ENCODE measurements at places on chromosomes 13 and 19.

DNA sequence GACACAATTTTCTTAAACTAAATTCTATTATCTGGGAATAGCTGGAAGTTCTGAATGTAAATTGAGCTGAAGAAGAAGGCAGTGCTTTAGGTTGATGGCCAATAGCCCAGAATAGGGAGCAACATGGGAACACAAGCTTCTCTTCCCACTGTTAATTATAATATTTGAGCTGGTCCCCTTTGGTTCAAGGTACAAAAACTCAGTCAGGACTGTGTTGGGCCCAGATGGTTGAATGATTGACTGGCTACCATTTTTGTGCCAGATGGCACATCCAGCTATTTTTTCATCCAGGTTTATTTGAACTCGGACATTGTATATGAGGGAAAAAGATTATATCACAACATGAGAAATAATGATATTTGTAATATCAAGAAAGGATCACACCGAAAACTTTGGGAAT, 458.9 kb downstream of the SLITRK1 start:
- DNase-seq, result no peak

GRCh38 chr13:80126389-80127068, 214.4 kb downstream of the SPRY2 start:
- DNase-seq, result no peak

DNA sequence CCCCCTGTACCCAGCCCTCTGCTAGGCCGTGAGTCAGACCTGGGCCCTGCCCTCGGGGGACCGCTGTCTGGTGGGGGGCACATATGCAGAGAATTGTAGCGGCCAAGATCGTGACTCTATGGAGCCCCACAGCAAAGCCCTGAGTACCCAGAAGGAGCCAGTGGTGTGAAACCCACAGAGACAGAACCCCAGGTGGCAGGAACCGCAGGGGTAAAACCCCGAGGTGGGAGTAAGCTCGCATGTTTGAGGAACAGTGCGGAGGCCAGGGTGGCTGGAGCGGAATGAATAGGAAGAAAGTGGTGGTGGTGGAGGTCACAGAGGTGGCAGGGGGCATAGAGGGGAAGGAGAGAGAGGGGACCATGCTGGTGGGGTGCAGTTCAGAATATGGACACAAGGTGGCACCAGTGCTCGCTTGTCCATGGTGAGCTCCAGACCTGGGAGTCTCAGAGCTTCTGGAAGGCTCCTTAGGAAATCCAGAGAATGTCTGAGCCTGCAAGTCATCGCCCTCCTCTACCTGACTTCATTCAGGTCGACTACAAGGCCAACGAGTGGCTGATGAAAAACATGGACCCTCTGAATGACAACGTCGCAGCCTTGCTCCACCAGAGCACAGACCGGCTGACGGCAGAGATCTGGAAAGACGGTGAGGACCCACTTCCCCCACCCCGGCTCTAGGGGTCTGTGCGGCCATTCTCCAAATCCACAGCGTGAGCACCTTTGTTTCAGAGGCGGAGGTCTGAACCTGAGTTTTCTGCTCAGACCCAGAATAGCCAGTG, 48.9 kb downstream of the MYH14 start:
- peak; percentile 59 for DNase-seq

DNA sequence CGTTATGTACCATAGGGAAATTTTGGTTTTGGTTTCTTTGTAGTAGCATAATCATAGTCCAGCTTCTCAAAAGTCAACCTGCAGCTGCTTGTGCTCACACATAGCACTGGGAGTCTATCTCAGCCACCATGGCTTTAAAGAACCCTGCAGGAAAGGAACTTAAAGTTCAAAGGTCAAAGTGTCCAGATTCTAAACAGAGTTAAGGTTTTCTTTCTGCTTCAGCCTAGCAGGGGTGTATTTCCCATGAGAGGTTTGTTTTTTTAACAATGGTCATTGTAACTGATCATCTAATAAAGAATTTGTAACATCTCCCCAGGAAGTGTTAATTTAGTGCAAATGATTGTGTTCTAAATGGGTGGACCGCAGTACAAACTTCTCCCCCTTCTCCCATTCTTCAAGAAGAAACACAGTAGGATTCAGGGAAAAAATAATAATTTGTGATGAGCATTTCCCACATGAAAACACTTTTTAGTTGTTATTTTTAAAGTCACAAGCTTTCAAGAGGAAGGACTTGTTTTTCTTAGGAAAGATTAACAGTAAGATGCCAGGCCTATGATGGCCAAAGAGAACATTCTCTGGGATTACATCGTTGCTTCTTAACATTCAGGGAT, 168.0 kb downstream of the EFNB2 start:
- no peak for DNase-seq

- DNase-seq, result no peak
Measured at GRCh38 chr13:39379667-39380655, 223.0 kb downstream of the LHFPL6 start.

DNA sequence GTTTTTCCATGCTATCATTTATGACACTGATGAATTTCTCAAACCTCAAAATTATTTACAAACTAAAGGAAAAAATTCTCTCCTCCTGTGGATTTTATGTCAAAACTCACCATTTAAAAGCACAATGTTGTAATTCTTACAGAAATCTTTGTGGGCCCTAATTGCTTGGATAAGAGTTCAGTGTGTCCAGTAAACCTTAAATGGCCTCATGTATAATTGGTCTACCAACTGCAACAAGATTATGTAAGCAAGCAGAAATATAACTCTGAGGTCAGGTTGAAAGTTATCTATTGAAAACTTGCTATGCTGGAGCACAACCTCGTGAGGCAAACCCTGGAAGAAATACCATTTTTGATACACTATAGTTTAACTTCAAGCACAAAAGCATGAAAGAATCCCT, 22.0 kb downstream of the VWA8 start:
- no peak for DNase-seq

DNA sequence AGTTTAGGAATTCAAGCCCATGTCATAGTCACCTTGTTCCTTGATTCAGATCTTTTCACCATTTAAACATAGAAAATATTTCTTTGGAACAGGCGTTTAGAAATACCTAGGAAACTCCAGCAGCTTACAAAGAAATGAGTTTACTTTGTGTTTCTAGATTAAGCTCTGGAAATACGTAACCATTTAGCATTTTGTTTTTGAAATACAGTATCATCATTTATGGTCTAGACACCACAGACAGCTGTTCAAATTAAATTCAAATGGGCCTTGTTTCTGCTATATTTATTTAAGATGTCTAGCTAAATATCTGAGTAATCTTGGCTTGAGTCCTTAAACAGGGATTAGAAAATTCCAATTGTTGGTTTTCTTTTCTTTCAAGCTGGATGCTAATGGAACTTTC, 228.5 kb downstream of the NDFIP2 start:
- no peak for DNase-seq

- DNase-seq, result no peak
Measured at GRCh38 chr13:79407349-79407979, 1.4 kb upstream of the RBM26 start.

- no peak for DNase-seq
Measured at GRCh38 chr19:31500197-31500830, 151.1 kb upstream of the TSHZ3 start.

All from stimulated activated CD4-positive, alpha-beta T cell treated with anti-CD3 and anti-CD28 coated beads, Interleukin-2, amount 100 ng/mL, for 48 hours (primary cell).